Right atrium auricular region (tissue), 2 donors: ENCODE measurements at places on chromosomes 11 and 22. TPM values are rescaled to one million over a fixed set of nuclear protein-coding genes. Genes with fewer than 3 reads are reported as not detected.

DNA sequence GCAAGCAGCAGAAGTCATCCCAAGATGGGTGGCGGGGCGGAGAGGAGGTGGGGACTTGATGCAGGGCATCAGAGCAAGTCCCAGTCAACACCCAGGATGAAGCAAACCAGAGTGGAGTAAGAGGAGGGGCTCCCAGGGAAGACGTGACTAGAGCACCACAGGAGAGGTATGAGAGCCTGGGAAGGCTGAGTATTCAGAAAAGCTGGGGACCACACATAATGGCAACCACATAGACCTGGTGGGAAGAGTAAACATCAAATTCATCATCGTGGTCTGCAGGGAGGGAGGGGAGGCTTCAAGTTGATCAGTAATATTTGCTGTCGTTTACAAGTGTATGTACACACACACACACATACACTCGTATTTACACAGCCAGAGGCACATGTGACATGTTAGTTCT lies 60.7 kb upstream of the CLTCL1 start:
- no peaks in the 10 kb centered on the region for H3K4me1 ChIP-seq
- H3K27me3 ChIP-seq, result no peaks in the 10 kb centered on the region
- no peak for DNase-seq

GRCh38 chr11:18927550-18928322 lies 11.5 kb downstream of the MRGPRX1 start:
- no peak overlapping the region for H3K27ac ChIP-seq
- DNase-seq, result no peak
- H3K27me3 ChIP-seq, result no peaks in the 10 kb centered on the region
- no peak overlapping the region for H3K4me3 ChIP-seq
- H3K4me1 ChIP-seq, result no peaks in the 10 kb centered on the region
- no peaks in the 10 kb centered on the region for H3K36me3 ChIP-seq

The SLC25A18 gene
- 0.59 TPM for total RNA-seq

GRCh38 chr22:37501610-37502341 lies 15.6 kb upstream of the MFNG start:
- peak; percentile 77 for DNase-seq
- no peaks in the 10 kb centered on the region for H3K4me1 ChIP-seq
- no peaks in the 10 kb centered on the region for H3K27me3 ChIP-seq
- no peaks in the 10 kb centered on the region for H3K36me3 ChIP-seq

The HTR3A gene
- total RNA-seq, result not detected

The PDGFB gene
- 22.0 TPM for total RNA-seq

DNA sequence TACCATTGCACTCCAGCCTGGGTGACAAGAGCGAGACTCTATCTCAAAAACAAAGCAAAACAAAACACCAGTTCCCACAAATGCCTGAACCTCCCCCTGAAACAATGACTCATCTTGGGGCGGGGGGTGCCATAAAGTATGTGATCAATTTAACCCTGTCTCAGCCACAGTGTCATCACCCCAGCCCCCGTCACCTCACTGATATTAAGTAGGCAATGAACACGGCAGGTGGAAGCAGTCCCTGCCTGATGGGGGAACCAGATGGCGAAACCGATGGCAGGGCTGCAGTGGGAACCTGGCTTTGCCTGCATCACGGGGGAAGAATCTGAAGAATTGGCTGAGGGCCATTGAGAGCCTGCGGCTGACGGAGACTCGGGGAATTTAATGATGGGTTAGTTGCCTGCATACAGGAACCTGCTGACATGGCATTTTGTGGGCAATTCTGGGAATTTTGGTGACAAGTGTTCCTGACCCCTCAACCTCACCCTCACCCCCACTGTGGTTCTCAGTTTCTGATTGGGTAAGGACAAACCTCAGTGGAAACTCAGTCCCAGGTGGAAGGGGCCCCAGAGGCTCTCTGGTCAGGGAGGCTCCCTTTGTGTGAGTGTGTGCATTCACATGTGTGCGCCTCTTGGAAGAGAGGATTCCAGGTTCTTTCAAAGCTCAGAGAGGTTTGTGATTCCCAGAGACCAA lies 39.1 kb upstream of the SHISAL1 start:
- H3K27me3 ChIP-seq, result no peaks in the 10 kb centered on the region
- H3K36me3 ChIP-seq, result no peaks in the 10 kb centered on the region
- H3K4me1 ChIP-seq, result no peaks in the 10 kb centered on the region
- no peak overlapping the region for H3K4me3 ChIP-seq

DNA sequence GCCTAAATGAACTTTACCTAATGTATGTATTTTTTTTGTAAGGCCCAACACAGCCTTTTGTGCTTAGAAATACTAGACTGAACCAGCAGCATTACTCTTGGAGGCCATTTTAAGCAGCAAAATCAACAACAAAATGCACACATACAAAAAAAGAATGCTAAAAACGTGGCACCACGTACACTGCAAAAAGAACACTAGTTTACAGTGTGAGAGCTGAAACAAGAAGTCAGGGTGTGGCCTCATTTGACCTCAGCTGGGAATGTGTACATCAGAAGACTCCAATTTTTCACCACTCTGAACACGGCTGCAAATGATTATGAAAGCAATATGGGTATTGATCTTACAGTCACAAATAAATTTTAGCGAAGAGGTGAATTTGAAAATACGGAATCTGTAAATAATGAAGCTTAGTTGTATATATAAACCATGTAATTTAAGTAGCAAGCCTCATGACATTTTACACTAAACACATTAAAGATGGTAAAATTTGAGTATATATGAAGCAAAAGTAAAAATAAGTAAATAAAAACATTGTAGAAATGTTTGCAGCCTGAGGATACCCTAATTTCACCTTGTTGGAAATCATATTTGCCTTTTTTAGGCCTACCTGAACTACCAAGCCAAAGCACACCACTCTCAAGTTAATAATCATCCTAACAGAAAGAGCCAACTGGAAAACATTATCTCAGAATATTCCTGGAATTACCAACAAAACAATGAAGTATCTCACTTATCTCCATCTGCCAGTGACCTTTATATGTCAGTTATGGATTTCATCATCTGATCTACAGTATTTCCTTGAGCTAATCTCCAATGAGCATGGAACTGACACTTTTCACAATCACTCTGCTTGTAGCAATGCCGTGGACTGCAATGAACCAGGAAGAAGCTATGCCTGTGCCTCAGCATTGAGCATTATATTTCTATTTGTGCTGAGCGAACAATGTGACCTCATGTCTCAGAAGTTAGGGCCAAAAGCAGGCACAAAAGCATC lies 319.5 kb upstream of the FAT3 start:
- H3K4me3 ChIP-seq, result no peak overlapping the region
- H3K4me1 ChIP-seq, result no peaks in the 10 kb centered on the region
- H3K27me3 ChIP-seq, result no peaks in the 10 kb centered on the region
- no peak overlapping the region for H3K27ac ChIP-seq

DNA sequence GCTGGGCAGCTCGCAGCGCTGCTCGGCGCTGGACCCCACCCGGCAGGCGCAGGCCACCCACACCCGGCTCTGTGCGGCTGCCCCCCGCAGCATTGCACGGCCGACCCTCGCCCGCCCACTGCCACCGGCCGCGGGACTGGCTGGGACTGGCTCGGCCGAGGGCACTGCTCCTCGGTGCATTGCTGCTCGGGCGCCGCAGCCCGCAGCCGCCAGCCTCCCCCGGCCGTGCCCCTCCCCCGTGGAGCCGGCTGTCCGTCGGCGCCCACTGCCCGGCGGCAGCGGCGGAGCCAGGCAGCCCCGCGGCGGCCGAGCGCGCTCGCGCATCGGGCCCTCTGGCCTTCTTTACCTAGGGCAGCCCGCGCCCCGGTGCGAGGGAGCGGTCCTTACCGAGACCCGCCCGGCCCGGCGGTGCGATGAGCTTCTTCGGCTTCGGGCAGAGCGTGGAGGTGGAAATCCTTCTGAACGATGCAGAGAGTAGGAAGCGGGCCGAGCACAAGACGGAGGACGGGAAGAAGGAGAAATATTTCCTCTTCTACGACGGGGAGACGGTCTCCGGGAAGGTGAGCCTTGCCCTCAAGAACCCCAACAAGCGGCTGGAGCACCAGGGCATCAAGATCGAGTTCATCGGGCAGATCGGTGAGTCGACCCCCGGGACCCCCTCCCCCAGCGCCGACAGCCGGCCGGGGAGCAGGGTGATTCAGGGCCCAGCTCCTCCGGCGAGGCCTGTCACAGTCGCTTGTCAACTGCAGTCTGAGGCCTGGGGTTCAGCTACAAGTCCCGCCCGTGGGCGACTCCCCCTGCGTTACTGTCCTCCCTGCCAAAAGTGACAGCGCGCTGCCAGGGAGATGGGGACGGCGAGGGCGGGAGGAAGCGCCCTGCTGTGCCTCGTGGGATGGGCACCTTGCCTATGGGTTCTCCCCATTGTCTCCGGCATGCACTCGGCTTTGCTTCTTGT lies 516 bp downstream of the VPS26B start:
- no peaks in the 10 kb centered on the region for H3K27me3 ChIP-seq
- no peaks in the 10 kb centered on the region for H3K36me3 ChIP-seq
- peak; percentile 74 for DNase-seq
- H3K4me1 ChIP-seq, result peaks cover 45% of the 10 kb centered on the region

DNA sequence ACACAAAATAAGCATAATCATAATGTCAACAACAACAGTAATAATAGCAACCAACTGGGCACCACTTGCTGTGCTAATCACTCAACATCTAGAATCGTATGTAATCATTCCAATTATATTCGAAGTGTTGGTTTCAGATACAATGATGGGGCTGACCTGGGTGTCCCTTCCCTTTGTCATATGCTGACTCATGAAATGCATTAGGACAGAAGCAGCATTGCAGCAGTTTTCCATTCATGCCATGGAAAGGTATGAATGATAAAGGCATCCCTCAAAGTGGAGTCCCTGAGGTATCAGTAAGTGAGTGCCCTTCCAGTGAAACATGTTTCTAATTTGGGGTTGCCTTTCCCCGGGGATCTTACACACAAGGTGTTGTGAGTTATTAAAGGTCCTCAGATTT lies 46.3 kb upstream of the ANO3 start:
- no peak for DNase-seq
- H3K36me3 ChIP-seq, result no peaks in the 10 kb centered on the region
- no peak overlapping the region for H3K4me3 ChIP-seq
- no peaks in the 10 kb centered on the region for H3K27me3 ChIP-seq

- H3K36me3 ChIP-seq, result no peaks in the 10 kb centered on the region
- no peaks in the 10 kb centered on the region for H3K27me3 ChIP-seq
- no peak overlapping the region for H3K4me3 ChIP-seq
- H3K4me1 ChIP-seq, result no peaks in the 10 kb centered on the region
These were observed 3.0 kb downstream of the LRP5 start for GRCh38 chr11:68315171-68315920.

The TRPM5 gene
- not detected for total RNA-seq

The LINC01488 gene
- total RNA-seq, result not detected

The LMO2 gene
- total RNA-seq, result 4.6 TPM

GRCh38 chr22:21946262-21946925 lies 6.3 kb downstream of the PPM1F start:
- no peaks in the 10 kb centered on the region for H3K27me3 ChIP-seq
- no peak overlapping the region for H3K4me3 ChIP-seq
- H3K27ac ChIP-seq, result peak overlapping the region; percentile 65
- DNase-seq, result no peak
- peaks cover 86% of the 10 kb centered on the region for H3K4me1 ChIP-seq

DNA sequence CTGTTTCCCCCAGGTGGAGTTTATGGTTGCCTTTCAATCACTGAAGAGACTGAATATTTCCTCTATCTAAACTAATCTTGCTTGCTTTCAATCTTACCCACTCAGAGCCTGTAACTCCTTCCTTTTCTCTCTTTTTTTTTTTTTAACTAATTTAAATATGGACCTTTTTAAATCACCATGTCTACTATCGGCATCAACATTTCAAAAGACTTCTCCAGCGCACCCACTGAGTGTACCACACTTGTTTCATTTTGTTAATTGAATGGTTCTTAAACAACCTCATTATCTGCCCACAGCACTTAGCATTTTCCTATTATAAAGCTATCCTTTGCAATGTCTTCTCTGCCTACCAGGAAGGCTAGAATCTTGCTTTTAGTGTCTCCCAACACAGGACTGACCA lies 1212.5 kb downstream of the LRRC4C start:
- H3K27ac ChIP-seq, result no peak overlapping the region
- no peak overlapping the region for H3K4me3 ChIP-seq
- DNase-seq, result no peak
- no peaks in the 10 kb centered on the region for H3K27me3 ChIP-seq
- no peaks in the 10 kb centered on the region for H3K4me1 ChIP-seq

The SPI1 gene
- 7.5 TPM for total RNA-seq

The C11orf86 gene
- total RNA-seq, result not detected

- no peaks in the 10 kb centered on the region for H3K36me3 ChIP-seq
- no peaks in the 10 kb centered on the region for H3K27me3 ChIP-seq
- H3K4me1 ChIP-seq, result no peaks in the 10 kb centered on the region
- no peak overlapping the region for H3K27ac ChIP-seq
- DNase-seq, result no peak
These were observed 132.9 kb downstream of the RASSF10 start for GRCh38 chr11:13141731-13142709.

GRCh38 chr11:7347611-7348431 lies 96.1 kb downstream of the SYT9 start:
- H3K36me3 ChIP-seq, result no peaks in the 10 kb centered on the region
- no peaks in the 10 kb centered on the region for H3K27me3 ChIP-seq
- H3K4me1 ChIP-seq, result no peaks in the 10 kb centered on the region
- no peak for DNase-seq

- no peak overlapping the region for H3K4me3 ChIP-seq
- no peaks in the 10 kb centered on the region for H3K27me3 ChIP-seq
- H3K4me1 ChIP-seq, result peaks cover 16% of the 10 kb centered on the region
These were observed 282.3 kb downstream of the KIRREL3 start for GRCh38 chr11:126718276-126718675.

DNA sequence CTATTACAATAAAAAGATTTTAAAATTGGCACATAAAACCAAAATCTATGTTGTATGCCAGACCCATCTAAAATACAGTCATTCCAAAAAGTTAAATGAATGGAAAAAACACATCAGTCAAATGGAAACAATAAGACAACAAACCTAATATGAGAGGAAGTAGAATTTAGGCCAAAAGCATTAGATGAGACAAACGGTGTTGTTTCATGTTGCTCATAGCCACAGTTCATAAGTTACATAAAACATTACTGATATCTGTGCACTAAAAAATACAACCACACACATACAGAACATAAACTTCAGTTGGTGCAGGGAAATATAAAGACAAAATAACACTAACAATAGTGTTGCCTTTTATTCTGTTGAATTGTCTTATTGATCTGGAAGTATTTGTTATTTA lies 661.9 kb downstream of the CNTN5 start:
- no peaks in the 10 kb centered on the region for H3K4me1 ChIP-seq
- no peak for DNase-seq

DNA sequence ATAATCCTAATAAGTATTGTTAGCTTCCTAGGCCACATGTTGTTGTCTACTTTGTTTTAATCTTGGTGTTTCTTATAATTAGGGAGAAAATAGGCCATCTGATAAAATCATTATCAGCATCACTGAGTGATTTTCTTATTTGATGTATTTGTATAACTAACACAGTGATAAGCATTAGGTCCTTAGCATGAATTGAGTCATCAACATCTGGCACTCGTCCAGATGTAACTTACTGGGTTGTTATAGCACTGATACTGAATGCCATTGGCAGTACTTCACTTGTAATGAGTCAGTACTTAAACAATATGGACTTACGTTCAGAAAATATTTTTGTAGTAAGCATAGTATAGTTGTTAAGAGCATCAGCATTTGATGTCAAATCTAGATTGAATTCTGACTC lies 16.2 kb downstream of the API5 start:
- DNase-seq, result no peak
- no peaks in the 10 kb centered on the region for H3K4me1 ChIP-seq
- H3K36me3 ChIP-seq, result peaks cover 92% of the 10 kb centered on the region
- no peak overlapping the region for H3K27ac ChIP-seq

The ST14 gene
- 0.85 TPM for total RNA-seq
